ENCODE measurements at places on chromosomes 3 and 15.
A peak's percentile ranks its signal among the peaks of the same experiment; 100 is the strongest.

DNA sequence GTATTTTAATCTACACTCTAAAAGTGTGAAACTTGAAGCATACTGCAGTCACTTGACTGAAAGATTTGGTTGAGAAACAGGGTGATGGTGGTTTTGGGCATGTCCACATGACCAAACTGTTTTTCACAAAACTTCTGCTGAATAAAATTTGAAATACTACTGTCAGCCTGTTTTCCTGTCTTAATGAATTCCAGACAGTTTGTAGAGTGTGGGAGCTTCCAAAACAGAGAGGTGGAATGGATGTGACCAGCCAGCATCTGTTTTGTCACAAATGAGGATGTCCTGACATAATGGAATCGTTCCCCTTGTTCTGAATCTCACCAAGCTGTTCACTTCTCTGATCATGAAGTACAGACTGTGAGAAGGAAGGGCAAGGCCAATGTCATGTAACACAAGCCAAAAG, 11.8 kb downstream of the MITF start:
- DNase-seq, result no peak

DNA sequence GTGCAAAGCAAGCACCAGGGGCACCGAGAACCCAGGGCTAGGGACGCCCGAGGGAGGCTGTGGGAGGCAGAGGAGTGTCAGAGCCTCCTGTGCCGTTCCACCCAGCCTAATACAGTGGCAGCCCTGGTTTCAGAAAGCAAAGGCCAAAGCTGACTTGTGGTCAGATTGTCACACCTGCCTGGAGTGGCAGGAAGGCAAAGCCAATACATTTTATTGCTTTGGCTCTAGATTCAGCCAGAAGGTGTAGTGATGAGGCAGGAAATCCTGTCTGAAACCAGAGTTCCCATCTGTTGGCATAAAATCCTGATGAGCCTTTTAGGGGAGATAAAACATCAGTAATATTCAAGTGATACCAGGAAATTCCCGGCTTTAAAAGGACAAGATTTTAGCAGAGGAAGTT, 168.3 kb downstream of the SLCO3A1 start:
- no peak for DNase-seq

- DNase-seq, result no peak
Measured at GRCh38 chr3:55094676-55095075, 166.8 kb upstream of the LRTM1 start.

DNA sequence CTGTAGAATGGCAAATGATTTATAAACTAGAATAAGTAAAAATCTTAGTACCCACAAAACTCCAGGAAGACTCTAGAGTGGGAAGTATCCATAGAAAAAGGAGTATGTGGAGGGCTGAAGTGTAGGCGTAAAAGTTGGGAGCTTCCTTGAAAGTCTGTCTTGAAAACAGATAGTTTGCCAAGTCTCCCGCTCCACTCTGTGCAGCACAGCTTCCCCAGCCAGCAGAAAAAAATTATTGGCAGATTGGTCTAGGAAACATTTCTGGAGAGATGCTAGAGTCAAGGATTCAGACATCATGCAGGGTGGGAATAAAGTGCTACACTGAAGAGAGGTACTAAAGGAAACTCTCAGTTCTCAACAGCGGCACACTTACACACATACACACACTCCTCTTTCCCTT, 53.4 kb upstream of the CD200R1L start:
- DNase-seq, result no peak

DNA sequence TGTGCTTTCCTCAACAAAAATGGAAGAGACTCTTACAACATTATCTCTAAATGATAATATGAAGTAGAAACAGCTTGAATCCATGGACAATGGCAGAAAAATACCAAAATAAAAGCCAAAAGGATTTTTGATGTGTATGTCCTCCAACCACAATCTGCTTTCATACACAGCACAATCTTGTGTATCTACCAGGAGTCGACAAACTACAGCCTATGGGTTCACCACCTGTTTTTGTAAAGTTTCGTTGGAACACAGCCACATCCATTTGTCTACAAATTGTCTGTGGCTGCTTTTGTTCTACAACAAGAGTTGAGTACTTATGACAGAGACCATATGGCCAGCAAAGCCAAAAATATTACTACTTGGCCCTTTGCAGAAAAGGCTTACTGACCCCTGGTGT, 88.7 kb upstream of the UBE2E2 start:
- DNase-seq, result no peak

DNA sequence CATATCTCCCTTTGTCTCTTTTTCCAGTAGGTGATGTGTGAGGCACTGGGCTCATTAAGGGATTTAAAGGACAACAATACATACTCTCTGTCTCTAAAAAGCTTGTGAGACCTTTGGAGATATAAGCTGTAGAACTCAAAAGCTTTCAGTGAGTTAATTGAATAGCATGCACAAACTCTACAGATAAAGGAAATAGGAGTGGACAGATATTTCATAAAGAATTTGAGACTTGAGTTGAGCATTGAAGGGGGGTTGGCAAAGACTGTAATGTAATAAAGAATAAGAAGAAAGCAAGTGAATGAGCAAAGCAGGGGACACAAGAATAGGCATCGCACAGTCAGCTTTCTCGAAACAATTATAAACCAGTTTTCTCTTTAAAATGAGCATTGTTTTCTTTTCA, 583.4 kb upstream of the DPPA4 start:
- DNase-seq, result no peak

- no peak for DNase-seq
Measured at GRCh38 chr3:39748002-39748401, 61.4 kb upstream of the MYRIP start.

GRCh38 chr15:70154718-70155347, 57.1 kb upstream of the TLE3 start:
- DNase-seq, result no peak

GRCh38 chr3:182936918-182937285, 43.4 kb downstream of the DCUN1D1 start:
- no peak for DNase-seq

DNA sequence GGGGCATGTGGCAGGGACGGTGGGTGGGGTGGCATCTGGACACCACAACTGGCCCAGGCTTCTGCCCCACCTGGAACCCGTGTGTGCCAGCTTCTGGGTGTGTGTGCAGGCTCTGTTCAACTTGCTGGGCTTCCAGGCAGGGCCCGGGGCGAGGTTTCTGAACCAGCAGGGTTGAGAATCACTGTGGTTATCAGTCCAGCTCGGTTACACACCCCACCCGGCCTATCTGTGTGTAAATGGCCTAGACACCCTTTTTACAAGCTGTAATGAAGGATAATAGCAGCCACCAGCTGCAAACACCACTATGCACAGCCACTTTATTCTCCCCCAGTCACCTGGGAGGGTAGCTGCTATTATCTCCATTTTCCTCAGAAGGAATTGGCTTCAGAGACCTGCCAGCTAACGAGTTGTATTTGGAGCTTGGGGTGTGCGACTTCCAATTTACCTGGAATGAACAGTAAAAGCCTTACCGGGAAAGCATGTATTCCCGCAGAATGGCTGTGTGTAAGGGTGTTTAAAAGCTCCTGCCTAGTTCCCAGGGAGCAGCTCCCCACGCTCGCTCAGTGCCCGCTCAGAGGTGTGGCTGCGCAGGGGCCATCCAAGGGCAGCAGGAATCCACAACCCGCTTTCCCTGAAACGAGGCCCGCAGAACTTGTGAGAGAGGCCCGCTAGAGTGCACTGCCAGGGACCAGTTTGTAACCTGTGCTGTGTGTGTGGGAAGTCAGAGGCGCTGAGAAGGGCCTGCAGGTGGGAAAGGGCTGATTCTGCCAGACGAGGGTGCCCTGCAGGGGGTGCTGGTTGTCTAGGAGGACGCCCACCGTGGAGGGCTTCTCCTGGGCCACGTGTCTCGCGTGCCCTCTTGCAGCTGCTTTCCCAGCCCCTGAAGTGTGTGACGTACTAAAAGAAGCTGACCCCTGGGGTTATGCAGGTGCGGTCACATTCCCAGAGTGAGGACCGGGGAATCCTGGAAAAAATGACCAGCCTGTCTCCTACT, 83.5 kb downstream of the C3orf70 start:
- DNase-seq, result no peak

GRCh38 chr15:95620934-95621579, 709.4 kb upstream of the NR2F2 start:
- DNase-seq, result no peak

DNA sequence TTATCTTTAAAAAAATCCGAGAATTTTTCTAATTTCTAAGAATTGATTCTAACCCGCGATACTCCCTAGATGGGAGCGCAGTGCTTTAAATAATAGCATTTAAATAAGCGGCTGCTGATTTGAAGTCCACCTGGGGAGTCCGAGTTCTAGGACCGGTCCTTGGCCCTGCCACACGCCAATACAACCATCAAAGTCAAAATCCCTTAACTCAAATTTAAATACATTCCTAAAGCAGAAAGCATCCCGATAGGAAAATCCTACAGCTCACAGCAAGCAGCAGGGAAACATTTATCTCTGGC, 508 bp upstream of the ECT2 start:
- no peak for DNase-seq

GRCh38 chr3:40427045-40427669, 30.0 kb upstream of the RPL14 start:
- no peak for DNase-seq

GRCh38 chr15:87767516-87767915, 489.0 kb downstream of the NTRK3 start:
- no peak for DNase-seq

DNA sequence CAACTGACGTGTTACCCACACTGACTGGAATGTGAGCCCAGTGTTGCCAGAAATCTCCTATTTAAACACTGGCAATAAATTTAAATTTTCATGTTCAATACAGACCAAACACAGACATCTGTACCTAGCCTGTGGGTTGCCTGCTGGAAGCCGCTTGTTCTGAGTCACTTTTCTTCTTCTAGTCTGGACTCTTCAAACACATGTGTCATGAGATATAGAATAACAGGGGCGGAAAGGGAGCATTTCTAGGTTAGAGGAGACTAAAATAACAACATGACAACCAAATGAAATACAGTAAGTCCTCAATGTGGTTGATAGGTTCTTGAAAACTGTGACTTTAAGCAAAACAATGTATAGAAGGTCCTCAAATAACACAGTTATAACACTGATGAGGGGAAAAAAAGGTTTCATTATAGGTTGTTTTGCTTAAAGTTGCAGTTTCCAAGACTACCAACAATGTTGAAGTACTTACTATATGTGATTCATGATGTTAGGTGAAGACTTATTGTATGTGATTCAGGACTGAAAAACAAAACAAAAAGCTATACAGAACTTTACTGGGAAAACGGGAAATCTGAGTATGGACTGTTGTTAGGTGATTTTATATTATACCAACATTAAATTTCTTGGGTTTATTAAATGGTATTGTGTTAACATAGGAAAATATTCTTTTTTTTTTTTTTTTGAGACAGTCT, 63.1 kb downstream of the PRKAR2A start:
- DNase-seq, result no peak

GRCh38 chr15:73564255-73564654, 68.9 kb downstream of the NPTN start:
- DNase-seq, result no peak

DNA sequence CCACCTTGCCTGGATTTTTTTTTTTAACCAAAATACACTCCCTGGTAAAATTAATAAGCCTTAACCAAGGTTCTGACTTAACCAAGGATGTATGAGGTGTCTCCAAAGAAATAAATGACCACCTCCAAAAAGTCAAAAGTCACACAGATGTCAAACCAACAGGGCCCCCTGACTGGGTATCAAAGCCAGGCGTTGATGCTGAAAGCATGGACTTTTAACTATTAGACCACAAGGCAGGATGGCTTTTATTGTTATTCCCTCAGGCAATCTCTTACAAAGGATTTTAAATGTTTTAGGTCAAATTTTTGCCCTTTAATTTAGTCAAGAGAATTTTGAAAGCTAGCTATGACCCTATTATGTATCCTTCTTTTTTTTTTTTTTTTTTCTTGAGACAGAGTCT, 60.4 kb downstream of the OSTN start:
- no peak for DNase-seq

GRCh38 chr3:146464005-146464595, 5.3 kb downstream of the PLSCR2 start:
- DNase-seq, result no peak

GRCh38 chr3:126497956-126498355, 19.6 kb downstream of the UROC1 start:
- DNase-seq, result peak; percentile 32

- no peak for DNase-seq
Measured at GRCh38 chr3:45126730-45127129, 19.4 kb downstream of the CDCP1 start.

Data from Right ventricle myocardium inferior (tissue), 1 donor.